ENCODE measurements at places on chromosomes 12 and 14.
A peak's percentile ranks its signal among the peaks of the same experiment; 100 is the strongest.

- DNase-seq: no peak
These were observed 414.8 kb downstream of the SLC6A15 start for GRCh38 chr12:84497819-84498218.

GRCh38 chr14:51394804-51395203, 154.8 kb downstream of the TMX1 start:
- no peak for DNase-seq

GRCh38 chr14:96338551-96338950, 24.6 kb downstream of the ATG2B start:
- no peak for DNase-seq

DNA sequence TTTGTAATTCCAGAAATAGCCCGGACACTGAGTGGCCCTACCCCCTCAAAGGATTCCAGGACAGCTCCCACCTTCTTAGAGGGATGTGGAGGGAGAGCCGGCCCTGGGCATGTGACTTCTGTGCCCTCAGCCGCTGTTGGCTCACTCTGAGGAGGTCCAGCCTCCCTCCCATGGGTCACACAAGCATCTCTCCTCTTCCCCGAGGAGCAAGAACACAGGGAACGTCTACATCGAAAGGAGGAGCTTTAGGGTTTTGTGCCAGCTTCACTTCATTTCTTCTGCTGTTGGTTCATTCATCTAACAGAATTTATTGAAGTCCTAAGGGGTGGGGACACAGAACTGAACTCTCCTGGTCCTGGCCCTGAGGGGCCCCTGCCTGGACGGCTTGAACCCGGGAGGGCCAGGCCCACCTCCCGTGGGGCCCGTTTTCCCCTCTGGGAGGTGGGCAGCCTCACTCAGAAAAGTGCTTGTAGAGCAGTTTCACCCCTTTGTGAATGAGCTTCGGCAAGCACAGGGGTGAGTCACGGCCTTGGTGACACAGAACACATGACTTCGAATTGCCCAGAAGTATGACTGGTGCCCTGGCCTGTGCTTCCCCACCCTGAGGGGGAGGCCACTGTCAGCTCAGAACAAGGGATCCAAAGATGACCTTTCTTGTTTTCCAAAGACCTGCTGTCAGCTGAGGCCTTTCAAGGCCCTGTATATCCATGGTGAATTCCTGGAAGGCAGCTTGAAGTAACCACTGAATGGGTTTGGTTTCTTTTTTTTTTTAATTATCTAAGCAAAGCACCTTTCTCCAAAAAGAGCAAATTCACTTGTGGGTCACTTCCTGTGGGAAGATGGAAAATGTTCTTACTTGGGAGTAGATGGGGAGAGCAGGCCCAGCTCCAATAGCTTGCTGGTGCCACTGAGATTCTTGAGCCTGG, 39.2 kb downstream of the NFKBIA start:
- peak; percentile 80 for DNase-seq

GRCh38 chr12:77572371-77572770, 258.3 kb upstream of the NAV3 start:
- DNase-seq: no peak

- no peak for DNase-seq
These were observed 461.7 kb downstream of the GXYLT1 start for GRCh38 chr12:41683023-41683422.

- DNase-seq: peak; percentile 35
These were observed 755 bp downstream of the SETD1B start for GRCh38 chr12:121804417-121805111.

DNA sequence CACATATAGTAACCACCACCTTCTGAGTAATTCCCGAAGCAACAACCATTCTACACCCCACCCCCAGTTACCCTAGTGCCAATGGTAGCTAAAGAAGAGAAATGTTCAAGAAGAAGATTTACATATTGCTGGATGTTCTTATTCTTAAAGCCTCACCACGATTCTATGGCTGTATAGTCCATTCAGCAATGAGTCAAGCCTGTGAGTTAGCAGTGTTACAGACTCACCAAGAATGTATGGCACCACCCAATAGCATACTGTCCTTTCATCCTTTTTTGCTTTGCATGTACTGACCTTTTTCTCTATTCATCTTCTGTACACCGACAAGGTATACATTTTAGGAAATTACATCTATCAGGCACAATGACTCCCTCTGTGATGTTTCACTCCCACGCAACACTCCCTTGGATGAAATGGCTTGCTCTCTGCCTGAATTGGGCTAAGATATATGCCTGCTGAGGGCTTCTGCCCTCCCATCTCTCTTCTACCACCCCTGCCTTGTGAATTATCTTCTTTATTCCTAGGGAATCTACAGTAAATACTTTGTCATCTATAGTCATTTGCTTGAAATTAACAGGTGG, 945.8 kb downstream of the DIO2 start:
- DNase-seq: no peak

GRCh38 chr14:61421212-61421923, 100.0 kb downstream of the PRKCH start:
- DNase-seq: no peak

- no peak for DNase-seq
These were observed 71.0 kb downstream of the LIN52 start for GRCh38 chr14:74155749-74156148.

DNA sequence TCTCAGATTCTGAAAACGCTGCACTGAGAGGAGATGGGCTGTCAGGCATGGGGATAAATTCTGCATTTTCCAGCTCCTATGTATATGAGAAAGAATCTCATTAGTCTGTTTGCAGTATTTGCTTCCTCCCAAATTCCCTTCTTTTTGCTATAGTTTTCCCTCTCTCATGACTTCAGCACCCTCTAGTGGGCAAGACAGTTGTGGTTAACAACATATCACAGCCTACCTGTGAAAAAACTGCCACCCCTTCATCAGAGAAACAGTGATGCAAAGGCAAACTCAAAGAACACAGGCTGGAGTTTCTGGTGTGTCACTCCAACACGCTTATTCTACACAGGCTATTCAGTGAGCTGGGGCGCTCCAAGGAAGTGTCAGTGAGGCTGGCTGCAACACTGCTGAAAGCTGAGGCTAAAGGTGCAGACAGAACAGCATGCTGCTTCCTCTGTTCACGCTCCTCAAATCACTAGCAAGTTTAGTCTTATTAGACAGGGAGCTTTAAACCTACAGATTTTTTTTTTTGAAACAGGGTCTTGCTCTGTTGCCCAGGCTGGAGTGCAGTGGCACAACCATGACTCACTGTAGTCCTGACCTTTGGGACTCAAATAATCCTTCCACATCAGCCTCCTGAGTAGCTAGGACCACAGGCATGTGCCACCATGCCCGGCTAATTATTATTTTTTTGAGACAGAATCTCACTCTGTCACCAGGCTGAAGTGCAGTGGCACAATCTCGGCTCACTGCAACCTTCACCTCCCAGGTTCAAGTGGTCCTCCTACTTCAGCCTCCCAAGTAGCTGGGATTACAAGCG, 19.3 kb downstream of the ZC2HC1C start:
- DNase-seq: peak; percentile 9

DNA sequence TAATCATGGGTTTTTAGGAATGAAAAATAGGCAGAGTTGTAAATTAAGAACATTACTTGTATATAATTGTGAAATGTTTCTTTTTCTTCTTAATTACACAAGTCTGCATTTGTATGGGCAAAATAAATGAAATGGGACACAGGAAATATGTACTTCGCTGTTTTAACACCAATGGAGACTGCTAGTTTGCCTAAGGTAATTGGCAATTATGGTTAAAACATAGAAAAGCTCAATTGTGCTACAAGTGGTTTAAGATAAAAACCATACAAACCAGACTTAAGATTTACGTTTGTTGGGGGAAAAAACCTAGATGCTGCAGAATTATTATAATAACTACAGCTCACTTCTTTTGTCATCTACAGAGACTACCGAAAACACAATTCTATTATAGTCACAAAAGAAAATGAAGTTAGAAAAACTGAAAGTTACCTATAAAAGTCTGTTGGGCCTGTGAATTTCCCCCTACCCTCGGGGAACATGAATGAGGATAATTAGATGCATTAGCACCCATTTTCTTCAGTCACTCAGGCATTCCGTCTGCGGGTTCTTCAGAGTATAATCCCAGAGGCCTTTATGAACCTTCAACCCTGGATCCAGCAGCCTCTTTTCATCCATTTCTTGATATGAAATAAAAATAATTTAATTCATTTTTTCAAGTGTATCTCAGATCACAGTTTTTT, 37.2 kb downstream of the BTBD7 start:
- DNase-seq: no peak

- no peak for DNase-seq
These were observed 230.5 kb downstream of the EGLN3 start for GRCh38 chr14:33720284-33720787.

- DNase-seq: no peak
These were observed 257.1 kb downstream of the PHLDA1 start for GRCh38 chr12:75774261-75775052.

DNA sequence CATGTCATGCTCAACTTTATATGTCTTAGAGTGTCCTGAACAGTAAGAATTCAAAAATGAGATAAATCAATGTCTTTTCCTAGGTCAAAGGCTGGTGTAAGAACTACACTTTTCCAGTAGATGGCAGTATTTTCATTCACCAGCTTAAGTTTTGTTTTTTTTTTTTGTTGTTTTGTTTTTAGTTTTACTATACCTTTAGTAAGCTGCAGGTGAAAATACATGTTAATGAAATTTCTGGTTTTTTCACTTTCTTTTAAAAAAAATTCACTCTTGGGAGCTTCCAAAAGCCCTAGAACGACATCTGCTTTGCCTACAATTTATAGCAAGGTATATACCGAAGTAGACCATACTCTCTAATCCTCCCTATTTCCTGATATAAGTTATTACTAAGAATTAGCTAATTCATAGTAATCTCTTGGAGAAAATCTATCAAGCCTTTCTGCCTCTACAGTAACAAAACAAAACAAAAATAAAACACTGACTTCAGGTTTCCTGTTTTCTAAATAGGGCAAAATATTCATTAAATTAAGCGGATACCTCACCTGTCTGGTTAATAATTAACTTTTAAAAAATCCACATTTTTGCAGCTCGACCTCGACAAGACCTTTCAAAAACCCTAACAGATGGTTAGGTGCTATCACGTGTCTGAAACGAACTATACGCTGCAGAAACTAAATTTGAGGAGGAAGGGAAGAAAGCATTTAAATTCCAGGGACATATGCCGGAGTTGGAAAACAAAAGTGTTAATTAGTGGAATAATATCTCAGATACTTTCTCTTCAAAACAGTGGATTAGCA, 2.7 kb upstream of the SAMD4A start:
- DNase-seq: no peak

DNA sequence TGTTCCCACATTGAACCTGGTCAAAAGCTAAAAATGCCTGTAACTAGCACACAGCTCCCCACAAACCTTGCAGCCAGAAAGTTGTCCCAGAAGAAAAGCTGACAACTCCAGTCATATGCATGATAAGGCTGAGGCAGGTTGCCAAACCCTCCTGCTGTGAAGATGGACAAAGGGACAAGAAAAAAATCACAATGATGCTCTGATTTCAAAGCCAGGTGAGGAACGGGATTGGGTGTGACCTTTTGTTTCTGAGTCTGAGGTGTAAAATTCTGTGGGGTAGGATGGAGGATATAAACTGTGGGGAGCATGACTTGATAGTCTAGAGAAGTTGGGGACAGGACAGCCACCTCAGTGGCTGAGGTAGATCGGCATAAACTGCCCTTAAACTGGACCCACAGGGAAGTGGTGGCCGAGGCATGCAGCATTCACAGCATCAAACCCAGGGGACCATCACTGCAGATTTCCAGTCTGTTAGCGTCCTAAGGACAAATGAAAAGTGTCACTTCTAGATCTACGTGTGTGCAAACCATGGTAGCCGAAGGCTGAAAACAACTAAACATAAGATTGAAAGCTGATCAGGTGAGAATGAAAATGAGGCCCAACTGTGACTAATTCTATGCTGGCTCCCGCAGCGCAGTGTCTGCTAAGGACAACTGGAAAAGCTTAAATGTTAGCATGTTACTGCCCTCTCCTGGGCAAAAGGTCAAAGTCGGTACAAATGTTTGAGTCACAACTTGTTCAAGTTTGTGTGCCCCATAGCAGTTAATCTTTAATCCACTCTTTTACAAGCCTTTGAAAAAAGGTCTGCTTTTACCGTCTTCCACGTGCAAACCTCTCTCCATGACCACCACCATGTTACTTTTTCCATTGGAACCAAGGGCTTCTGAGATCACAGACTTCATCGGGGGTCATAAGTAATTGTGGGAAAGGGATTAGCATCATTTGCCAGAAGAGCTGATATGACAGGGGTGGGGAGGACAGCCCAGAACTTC, 39.8 kb downstream of the GRIN2B start:
- no peak for DNase-seq

DNA sequence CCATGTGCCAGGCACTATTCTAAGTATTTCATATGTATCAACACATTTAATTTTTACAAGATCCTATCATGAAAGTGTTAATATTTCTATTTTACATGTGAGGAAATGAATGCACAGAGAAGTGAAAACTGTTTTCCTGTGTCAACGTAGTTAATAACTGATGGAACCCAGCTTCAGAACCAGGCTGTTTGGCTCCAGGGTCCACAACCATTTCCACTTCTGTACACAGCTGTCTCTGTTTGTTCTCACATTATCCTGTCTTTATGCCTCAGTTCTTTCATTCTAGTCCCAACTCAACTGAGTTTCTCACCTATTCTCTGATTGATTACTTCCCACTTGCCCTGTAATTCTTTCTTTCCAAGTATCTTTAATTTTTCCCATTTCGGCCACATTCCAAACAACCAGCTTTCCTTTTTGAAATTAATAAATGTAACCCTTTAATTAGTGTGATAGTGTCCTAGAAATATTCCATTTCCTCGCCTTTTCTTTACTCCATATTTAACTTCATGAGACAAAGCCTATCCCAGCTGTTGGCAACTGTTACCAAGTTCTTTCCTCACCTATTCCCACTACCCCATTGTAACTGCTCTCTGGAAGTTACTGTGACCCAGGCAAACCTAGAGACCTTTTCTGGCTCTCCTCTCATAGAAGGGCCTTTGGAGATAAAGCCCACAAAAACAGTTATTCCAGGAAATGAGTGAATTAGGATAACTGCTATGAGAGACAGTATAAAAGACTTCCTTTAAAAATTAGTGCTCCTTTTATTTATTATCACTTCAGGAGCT, 218.7 kb downstream of the RASSF9 start:
- DNase-seq: no peak

DNA sequence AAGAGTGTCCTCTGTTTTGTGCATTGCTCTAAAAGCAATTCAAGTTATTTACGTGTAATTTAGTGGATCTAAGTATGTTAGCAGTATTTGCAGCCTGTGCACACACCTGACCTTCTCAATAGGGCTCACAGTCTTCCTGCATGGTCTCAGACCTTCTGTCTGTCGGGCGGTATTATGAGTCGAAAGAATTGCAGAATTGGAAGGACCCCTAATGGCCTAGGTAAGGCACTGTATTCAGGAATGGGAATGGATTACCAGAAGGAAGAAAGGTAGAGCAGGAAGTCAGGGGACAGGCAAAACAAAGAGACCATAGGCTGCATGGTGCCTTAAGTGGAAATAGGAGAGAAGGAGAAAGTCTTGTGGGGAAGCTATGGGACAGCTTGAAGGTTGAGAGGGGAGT, 341.6 kb downstream of the VRK1 start:
- DNase-seq: no peak

DNA sequence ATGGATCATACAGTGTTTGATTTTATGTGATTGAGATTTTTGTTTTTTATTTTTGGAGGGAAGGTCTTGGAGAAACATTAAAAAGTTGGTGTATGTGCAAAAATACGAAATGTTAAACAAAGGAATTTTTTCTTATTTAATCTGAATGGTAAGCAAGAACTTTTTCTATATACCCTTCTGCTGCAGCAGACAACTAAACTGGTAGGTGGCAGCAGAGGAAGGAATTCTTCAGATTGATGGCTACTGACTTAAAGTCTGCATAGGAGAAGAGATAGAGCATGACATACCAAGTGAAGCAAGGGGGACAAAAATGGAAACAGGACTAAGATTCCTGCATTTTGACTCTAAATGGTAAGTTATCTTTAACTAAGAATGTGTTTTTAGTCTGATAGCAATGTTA, 42.0 kb upstream of the A2ML1 start:
- DNase-seq: no peak

Measured in gastrocnemius medialis (tissue), 4 donors.